Retinal pigment epithelial cell (primary cell): ENCODE measurements at places on chromosomes 6 and 20.

GRCh38 chr6:158666628-158667359 lies 16.9 kb downstream of the SYTL3 start:
- DNase-seq: no peak

DNA sequence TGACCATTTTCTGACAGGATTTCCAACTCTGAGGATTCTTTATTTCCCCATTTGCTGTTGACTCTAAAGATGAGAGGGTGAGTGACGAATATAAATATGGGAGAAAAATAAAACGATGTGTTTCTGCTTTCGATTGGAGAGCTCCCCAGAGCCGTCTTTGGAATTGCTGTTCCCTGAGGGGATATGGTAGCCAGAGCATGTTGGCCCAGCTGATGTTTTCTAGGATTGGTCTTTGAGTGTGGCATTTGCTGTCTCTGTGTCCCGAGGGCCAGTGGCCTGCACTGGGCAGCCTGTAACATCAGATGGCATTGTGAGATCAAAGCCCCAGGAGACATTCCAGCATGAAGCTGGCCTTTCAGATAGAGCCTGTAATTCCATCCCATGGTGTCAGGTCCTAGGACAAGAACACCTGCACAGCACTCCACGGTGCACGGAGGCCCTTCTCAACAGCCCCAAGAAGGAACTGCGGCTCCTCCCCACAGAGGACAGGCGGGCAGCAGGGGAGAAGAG lies 26.7 kb downstream of the PKIG start:
- no peak for DNase-seq

GRCh38 chr6:1522779-1523178 lies 86.9 kb upstream of the FOXC1 start:
- DNase-seq: no peak

- no peak for DNase-seq
Observed at GRCh38 chr20:5592165-5592564, 158.0 kb upstream of the SHLD1 start.

DNA sequence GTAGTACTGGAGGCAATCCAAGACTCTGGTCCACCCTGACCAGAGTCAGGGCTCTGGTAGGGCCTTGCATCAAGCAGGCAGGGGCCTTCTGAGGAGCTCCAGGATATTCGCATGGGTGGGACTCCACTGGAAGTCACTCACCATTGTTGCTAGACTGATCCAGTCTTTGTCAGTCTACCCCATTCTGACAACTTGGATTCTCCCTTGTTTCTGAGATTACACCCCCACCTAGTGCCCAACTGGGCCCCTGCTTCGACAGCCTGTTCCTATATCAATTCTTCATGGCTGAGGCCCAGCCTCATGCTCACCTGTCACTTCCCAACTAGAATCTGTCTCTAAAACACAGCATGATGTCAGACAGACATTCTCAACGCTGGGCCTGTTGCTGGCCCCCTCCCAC lies 5.2 kb downstream of the SLC35D3 start:
- DNase-seq: no peak

- DNase-seq: no peak
Observed at GRCh38 chr20:16189371-16189770, 383.9 kb downstream of the KIF16B start.

- no peak for DNase-seq
Observed at GRCh38 chr20:44424039-44424495, 51.6 kb upstream of the TTPAL start.

DNA sequence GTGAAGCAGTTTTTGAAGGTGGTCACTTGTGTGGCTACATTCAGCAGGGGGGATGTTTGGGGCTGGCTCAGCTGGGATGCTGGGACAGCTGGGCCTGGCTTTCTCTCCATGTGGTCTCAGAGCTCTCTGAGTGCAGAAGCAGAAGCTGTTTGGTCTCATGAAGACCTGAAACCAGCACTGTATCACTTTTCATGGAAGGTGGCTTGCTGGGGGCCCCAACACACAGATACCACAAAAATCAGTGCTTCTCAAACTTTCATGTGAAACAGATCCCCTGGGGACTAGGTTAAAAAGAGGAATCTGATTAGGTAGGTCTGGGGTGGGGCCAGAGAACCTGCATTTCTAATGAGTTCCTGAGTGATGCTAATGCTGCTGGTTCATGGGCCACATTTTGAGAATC lies 347.3 kb downstream of the DHX35 start:
- no peak for DNase-seq
